ENCODE measurements at places on chromosomes 11 and 22. TPM values are rescaled to one million over a fixed set of nuclear protein-coding genes. Genes with fewer than 3 reads are reported as not detected.

- DNase-seq, result no peak
- no peak overlapping the region for H3K4me3 ChIP-seq
- no peak overlapping the region for H3K27ac ChIP-seq
- peaks cover 36% of the 10 kb centered on the region for H3K4me1 ChIP-seq
- H3K27me3 ChIP-seq, result no peaks in the 10 kb centered on the region
Observed at GRCh38 chr11:115710426-115710825, 206.2 kb upstream of the CADM1 start.

GRCh38 chr22:50604256-50605001 lies 3.8 kb downstream of the MAPK8IP2 start:
- no peak overlapping the region for H3K27ac ChIP-seq
- no peaks in the 10 kb centered on the region for H3K36me3 ChIP-seq
- no peak overlapping the region for H3K4me3 ChIP-seq

DNA sequence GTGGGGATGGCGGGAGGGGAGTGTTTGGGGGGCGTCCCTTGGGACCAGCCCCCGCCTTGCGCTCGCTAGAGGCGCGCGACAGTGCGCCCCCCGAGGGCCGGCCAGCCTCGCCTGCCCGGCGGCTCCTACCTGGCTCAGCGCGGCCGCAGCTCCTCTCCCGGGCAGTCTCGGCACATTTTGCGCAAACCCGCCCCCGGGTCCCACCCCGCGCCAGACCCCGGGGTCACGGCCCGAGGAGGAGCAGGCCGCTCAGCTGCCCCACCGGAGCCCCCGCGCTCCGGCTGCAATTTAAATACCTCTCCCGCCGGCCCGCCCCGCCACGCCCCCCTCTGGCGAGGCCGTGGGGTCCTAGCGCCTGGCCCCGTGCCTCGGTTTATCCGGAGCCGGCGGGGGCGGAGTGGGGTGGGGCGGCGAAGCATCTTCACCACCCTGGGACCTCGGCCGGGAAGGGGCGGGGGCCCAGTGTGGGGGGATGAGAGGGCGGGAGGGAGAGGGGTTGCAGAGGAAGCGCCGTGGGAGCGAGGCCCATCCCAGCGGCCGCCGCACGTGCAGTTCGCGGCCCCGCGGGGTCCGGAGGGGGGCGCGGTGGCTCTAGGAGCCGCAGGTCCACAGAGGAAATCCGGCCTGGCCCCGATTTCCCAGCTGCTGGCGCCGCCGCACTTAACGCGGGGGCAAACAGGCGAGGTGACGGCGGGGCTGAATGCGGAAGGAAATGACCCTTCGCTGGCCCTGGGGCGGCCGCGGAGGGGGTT lies at the start of gene LRRC32:
LRRC32 (minus strand) TSS at position 263 of the 752 bp plus-strand sequence. CDS start 4,793 bp downstream, outside the sequence.
- H3K4me3 ChIP-seq, result peak within 1 kb of the TSS; percentile 71
- no peaks in the 10 kb centered on the region for H3K36me3 ChIP-seq
- peak within 1 kb of the TSS; percentile 82 for H3K27ac ChIP-seq
- H3K27me3 ChIP-seq, result peaks cover 15% of the 10 kb centered on the region

- DNase-seq, result no peak
- H3K36me3 ChIP-seq, result no peaks in the 10 kb centered on the region
- H3K4me3 ChIP-seq, result no peak overlapping the region
- H3K27ac ChIP-seq, result no peak overlapping the region
- H3K4me1 ChIP-seq, result no peaks in the 10 kb centered on the region
Observed at GRCh38 chr11:82750643-82751139, 17.0 kb upstream of the FAM181B start.

GRCh38 chr11:25943031-25943430 lies 388.9 kb upstream of the ANO3 start:
- H3K4me1 ChIP-seq, result no peaks in the 10 kb centered on the region
- H3K4me3 ChIP-seq, result no peak overlapping the region
- no peak for DNase-seq
- no peak overlapping the region for H3K27ac ChIP-seq
- no peaks in the 10 kb centered on the region for H3K36me3 ChIP-seq

DNA sequence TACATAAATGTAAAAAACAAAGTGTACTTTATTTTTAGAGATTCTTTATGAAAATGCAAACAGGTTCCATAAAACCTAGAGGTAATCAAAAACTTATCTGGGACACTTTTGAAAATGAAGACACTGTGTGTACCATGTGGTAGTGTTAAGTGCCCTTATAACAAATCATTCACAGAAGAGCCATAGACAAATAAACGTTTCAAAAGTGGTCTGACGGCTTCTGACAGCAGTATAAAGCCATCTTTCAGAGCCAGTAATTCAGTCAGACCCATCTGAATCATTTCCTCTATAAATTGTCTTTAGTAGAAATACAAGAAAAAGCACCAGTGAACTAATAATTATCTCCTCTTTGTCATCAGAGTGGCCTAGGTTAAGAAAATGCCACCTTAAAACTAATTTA lies 100.0 kb downstream of the PAX6 start:
- DNase-seq, result no peak
- no peak overlapping the region for H3K27ac ChIP-seq
- H3K4me3 ChIP-seq, result no peak overlapping the region
- H3K4me1 ChIP-seq, result no peaks in the 10 kb centered on the region
- H3K27me3 ChIP-seq, result no peaks in the 10 kb centered on the region

DNA sequence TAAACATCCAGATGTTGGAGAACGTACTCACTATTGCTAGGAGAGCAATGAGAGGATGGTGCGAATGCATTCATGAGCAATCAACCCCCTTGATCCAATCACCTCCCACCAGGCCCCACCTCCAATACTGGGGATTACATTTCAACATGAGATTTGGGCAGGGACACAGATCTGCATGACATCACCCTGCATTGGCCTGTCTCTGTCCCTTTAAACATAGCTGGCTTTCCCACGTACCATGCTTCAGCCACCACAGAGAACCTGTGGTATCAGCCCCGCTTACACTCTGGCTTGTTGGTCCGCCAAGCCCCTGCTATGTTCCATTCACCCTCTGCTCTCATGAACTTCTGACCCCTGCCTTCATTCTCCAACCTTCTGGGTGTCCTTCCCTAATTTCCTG lies 157.5 kb upstream of the E2F8 start:
- H3K4me3 ChIP-seq, result no peak overlapping the region
- no peaks in the 10 kb centered on the region for H3K36me3 ChIP-seq
- H3K27me3 ChIP-seq, result no peaks in the 10 kb centered on the region
- no peaks in the 10 kb centered on the region for H3K4me1 ChIP-seq
- no peak overlapping the region for H3K27ac ChIP-seq

- H3K27me3 ChIP-seq, result no peaks in the 10 kb centered on the region
- no peak overlapping the region for H3K4me3 ChIP-seq
- no peak for DNase-seq
- no peak overlapping the region for H3K27ac ChIP-seq
Observed at GRCh38 chr11:130318031-130318673, 3.4 kb upstream of the ZBTB44 start.

GRCh38 chr22:29396126-29396525 lies 7.8 kb upstream of the AP1B1 start:
- no peaks in the 10 kb centered on the region for H3K27me3 ChIP-seq
- DNase-seq, result no peak
- H3K27ac ChIP-seq, result no peak overlapping the region
- no peaks in the 10 kb centered on the region for H3K36me3 ChIP-seq

- H3K4me3 ChIP-seq, result no peak overlapping the region
- H3K27ac ChIP-seq, result no peak overlapping the region
- H3K36me3 ChIP-seq, result no peaks in the 10 kb centered on the region
- DNase-seq, result no peak
- H3K27me3 ChIP-seq, result no peaks in the 10 kb centered on the region
Observed at GRCh38 chr11:123469089-123469488, 39.0 kb downstream of the GRAMD1B start.

DNA sequence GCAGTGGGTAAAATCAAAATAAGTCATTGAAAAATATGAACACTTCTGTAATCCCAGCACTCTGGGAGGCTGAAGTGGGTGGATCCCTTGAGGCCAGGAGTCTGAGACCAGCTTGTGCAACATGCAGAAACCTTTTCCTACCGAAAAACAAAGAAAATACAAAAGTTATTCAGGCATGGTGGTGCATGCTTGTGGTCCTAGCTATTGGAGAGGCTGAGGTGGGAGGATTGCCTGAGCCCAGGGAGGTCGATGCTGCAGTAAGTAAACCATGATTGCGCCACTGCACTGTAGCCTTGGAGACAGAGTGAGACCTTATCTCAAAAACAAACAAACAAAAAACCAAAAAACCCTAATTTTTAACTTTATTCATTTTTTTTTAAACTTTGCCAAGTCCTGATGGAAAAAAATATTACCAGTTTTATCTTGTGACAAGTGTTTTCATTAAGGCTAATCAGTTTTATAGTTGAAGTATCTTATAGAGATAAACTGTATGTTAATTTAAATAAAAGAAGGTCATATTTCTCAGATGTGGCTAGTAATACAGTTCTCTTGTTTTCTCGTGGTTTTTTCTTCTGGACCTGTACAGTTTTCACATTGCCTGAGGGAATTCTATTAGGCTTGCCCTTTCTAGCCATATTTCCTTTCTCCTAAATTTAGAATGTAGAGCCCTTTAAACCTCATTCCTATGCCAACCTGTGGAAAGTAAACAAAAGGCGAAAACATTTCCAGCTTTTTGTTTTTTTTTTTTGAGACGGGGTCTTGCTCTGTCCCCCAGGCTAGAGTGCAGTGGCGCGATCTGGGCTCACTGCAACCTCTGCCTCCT lies 9.4 kb downstream of the HIPK3 start:
- H3K27ac ChIP-seq, result no peak overlapping the region
- H3K4me3 ChIP-seq, result no peak overlapping the region
- no peaks in the 10 kb centered on the region for H3K27me3 ChIP-seq
- peaks cover 100% of the 10 kb centered on the region for H3K4me1 ChIP-seq

DNA sequence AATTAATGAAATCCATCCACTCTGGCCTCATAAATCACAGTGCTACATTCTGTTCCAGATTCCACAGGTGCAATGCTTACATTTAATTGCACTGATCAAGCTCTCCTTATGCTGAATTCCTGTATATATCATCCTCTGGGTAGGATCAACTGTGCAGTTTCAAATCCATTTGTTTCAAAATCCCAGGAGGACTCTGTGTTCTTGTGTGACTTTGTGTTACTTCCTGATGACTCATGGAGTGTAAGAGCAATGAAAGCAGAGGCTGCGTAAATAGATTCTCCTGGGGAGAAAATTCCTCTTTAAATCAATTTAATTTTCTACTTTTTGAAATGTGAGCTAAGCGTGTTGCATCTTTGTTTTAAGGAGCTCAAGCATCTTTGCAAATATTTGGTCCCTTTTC lies 752.7 kb downstream of the METTL15 start:
- no peaks in the 10 kb centered on the region for H3K27me3 ChIP-seq
- H3K27ac ChIP-seq, result no peak overlapping the region
- no peak overlapping the region for H3K4me3 ChIP-seq
- no peaks in the 10 kb centered on the region for H3K4me1 ChIP-seq
- no peaks in the 10 kb centered on the region for H3K36me3 ChIP-seq

DNA sequence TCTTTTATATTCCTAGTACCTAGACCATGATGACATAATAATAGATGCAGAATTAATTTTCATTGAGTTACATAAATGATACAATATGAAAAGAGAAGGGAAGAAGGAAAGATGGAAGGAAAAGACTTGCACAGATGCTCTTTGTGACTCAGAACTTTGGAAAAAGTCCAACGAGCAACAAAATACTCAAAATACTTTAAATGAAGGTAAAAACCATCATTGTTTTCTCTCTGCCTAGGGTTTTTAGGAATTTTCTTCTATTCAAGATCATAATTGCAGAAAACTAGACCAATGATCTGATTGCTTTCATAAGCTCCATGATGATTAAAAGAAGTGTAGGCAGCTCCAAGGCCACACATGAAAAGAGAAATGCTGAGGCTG lies 276.9 kb downstream of the KIRREL3 start:
- no peaks in the 10 kb centered on the region for H3K27me3 ChIP-seq
- no peak overlapping the region for H3K4me3 ChIP-seq
- H3K27ac ChIP-seq, result no peak overlapping the region
- no peaks in the 10 kb centered on the region for H3K36me3 ChIP-seq
- DNase-seq, result no peak
- H3K4me1 ChIP-seq, result no peaks in the 10 kb centered on the region

DNA sequence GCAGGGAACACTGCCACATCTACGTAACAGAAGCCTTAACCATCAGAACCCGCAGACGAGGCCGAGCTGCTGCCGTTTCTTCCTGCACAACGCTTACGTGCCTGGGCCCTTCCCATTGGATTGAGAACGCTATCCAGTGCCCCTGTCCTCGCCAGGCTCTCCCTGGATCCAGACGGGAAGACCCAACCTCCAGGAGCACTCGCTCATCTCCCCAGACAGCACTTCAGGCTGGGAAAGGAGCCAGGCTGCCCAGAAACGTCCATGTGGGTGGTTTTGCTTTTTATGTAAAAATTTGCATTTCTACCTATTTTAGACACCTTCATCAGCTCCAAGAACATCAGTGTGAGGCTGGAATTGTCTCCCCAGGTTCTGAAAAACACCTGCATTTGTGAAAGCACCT lies 7.3 kb upstream of the CRYBB3 start:
- H3K27me3 ChIP-seq, result no peaks in the 10 kb centered on the region
- peaks cover 4% of the 10 kb centered on the region for H3K36me3 ChIP-seq
- DNase-seq, result no peak
- H3K27ac ChIP-seq, result no peak overlapping the region
- no peak overlapping the region for H3K4me3 ChIP-seq

DNA sequence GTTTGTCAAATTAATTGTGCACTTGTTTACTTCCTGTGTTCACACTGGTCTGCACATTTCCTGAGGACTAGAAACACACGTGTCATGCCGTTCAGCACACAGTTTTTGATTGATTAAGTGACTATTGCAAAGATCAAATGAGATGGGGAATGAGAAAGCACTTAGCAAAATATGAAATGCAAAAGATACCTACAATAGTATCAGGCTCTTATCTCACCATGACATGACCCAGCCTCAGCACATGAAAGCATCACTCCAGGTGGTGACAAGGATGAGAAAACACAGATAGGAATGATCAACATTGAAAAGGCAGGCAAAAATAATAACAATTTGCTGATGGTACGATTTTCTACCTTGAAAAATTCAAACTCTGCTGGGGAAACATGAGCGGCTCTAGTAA lies 42.1 kb upstream of the TP53I11 start:
- H3K27me3 ChIP-seq, result no peaks in the 10 kb centered on the region
- H3K27ac ChIP-seq, result no peak overlapping the region
- no peak for DNase-seq
- H3K36me3 ChIP-seq, result no peaks in the 10 kb centered on the region

DNA sequence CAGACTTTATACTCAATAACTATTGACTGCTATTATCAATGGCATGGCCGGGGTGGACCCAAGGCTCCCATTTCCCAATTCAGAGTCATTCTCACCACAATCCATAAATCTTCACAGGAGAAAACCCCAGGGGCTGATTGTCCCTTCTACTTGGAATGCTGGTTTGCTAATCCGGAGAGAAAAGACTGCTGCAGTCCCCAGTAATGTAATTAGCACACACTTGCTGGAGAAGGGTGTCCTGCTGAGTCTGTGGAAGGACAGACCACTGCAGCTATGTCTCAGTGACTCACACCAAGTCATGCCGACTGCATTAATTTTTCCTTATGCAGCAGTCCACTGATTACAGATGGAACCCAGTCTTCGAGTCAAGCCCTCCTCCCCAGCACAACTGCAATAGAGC lies 5.9 kb upstream of the ETS1 start:
- no peaks in the 10 kb centered on the region for H3K27me3 ChIP-seq
- peaks cover 11% of the 10 kb centered on the region for H3K4me1 ChIP-seq
- DNase-seq, result no peak
- no peaks in the 10 kb centered on the region for H3K36me3 ChIP-seq

Gene MOGAT2
- total RNA-seq, result not detected

Gene FAM180B
- not detected for total RNA-seq

Gene PLAAT3
- total RNA-seq, result 35.1 TPM

Gene DLAT
- 22.9 TPM for total RNA-seq

Gene NRIP3
- 0.80 TPM for total RNA-seq

Gene HTR3B
- not detected for total RNA-seq

Gene SEPTIN5
- total RNA-seq, result 11.5 TPM
